Stimulated activated CD8-positive, alpha-beta memory T cell treated with anti-CD3 and anti-CD28 coated beads, Interleukin-4, amount 100 ng/mL, for 4 hours (primary cell): ENCODE measurements at places on chromosomes 3 and 15.

- no peak for DNase-seq
These were observed 10.4 kb upstream of the PLAAT1 start for GRCh38 chr3:193230610-193231009.

GRCh38 chr3:37862219-37862902 lies 681 bp downstream of the CTDSPL start:
- no peak for DNase-seq

GRCh38 chr3:54121414-54122323 lies 683 bp upstream of the CACNA2D3 start:
- no peak for DNase-seq

GRCh38 chr3:197151580-197151979 lies 122.0 kb upstream of the MELTF start:
- DNase-seq, result no peak

GRCh38 chr3:74614107-74614967 lies at the start of gene CNTN3:
TSS of gene CNTN3 (minus strand) at chr3:74614659. CDS start at chr3:74521112, 93,547 bp downstream.
- DNase-seq, result no peak

- DNase-seq, result no peak
These were observed 42.2 kb downstream of the ZNF609 start for GRCh38 chr15:64502551-64502950.

DNA sequence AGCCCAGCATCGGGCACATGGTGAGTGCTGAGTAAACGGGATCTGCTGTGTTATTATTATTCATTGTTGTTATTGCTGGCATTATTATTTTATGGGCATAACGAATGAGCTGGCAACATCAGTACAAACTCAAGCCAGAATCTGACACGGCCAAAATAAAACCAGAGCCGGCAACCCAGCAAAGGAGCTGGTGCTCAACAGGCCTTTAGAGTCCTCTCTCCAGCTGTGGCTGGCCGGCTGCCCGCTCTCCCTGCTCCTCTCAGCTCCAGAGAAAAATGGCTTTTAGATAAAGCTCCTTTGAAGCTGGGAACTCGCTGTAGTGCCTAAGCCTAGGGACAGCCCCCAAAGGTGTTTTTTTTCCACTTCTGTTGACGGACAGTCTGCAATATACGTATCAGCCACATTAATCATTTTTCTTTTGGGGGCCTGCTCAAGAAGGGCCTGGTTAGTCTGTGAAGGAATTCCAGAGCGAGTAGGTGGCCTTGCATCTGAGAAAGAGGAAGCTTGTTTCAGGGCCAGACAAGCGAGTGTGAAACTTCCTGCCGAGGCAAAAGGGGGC lies 193.9 kb upstream of the UBE2E1 start:
- DNase-seq, result no peak

DNA sequence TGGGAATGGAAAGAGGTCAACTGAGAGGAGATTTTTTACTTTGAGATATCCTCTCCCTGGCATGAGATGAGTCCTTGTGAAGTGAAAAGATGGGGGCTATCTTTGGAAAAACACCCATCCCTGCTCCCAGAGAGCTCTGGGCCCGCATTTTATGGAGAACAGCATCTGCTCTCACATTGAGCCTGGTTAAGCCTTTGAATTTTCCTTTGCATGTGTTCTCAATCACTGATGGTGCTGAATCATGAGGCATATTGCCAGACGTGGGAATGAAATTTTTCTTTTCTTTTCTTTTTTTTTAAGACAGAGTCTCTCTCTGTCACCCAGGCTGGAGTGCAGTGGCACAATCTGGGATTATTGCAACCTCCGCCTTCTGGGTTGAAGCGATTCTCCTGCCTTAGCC lies 24.4 kb downstream of the TMEM45A start:
- DNase-seq, result no peak

DNA sequence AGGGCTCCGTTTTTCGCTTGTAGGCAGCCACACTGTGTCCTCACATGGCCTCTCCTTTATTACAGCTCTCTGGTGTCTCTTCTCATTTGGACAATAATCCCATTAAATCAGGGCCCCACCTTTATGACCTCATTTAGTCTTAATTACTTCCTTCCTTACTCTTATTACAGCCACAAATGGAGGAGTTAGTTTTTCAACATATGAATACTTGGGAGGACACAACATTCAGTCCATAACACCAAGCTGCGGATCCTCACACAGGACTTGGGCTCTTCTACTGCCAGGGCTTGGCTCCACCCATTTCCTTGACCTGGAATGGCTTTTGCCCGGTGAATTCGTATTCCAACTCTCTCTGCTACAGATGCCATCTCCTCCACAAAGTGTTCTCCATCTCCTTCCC lies 74.3 kb upstream of the SLC7A14 start:
- DNase-seq, result no peak

DNA sequence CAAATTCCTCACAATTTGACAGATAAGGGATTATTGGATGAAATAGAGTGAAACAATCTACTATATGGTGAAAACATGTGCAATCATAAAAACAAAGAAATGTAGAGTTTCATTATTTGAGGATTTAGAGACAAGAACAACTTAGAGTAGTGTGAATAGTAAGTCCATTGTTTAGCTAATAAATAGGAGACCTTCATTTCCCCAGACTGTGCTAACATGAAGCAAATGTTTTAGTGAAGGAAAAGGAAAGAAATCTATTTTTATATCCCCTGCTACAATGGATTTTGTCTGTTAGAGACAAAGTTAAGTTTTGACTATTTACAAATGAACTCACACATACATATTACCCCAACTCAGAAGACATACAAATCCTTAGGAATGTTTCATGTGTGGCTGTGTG lies 77.8 kb downstream of the EFL1 start:
- no peak for DNase-seq

- DNase-seq, result no peak
These were observed 548.0 kb upstream of the CCDC54 start for GRCh38 chr3:106829206-106829605.

- no peak for DNase-seq
These were observed 70.9 kb downstream of the ANP32A start for GRCh38 chr15:68749793-68750192.

DNA sequence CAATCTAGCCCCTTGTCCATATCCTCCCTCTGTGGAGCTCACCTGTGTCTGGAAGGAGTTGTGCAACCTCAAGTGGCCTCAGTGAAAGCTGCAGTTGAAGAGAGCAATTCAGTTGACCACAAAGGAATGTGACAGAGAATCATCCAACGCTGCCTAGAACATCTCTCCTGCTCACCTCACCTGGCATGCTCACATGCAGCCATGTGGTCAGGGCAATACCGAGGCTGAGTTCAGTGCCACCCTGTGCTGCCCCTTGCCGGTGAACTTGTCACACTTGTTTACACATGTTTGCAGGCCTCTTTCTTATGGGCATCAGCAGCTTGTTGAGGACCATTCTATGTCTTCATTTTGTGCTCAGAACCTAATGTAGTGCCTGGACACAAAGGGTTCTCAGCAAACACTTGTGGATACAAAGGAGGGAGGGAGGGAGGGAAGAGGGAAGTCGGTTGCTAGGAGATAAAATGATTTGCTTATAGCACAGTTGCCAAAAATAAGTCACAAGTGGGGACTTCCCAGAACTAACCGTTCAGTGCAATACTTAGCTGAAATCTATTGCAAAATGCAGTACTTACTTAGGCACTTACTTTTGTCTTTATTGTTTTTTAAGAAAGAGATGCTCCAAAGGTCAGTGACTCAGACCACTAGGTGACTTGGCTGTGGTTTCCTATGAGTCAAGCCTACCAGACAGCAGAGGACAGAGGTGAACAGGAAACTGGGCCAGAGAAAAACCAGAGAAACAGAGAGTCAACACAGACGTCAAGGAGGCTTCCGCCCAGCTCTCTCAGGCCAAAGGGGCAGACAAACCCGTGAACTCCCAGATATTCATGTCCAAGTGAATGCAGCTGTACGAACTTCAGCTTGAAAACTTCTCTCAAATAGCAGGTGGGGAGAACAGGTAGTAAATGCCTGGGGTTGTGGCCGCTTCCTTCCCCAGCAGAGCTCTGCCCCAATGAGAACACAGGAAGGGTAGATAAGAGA lies 227.8 kb upstream of the CTNNB1 start:
- DNase-seq, result peak; percentile 3

DNA sequence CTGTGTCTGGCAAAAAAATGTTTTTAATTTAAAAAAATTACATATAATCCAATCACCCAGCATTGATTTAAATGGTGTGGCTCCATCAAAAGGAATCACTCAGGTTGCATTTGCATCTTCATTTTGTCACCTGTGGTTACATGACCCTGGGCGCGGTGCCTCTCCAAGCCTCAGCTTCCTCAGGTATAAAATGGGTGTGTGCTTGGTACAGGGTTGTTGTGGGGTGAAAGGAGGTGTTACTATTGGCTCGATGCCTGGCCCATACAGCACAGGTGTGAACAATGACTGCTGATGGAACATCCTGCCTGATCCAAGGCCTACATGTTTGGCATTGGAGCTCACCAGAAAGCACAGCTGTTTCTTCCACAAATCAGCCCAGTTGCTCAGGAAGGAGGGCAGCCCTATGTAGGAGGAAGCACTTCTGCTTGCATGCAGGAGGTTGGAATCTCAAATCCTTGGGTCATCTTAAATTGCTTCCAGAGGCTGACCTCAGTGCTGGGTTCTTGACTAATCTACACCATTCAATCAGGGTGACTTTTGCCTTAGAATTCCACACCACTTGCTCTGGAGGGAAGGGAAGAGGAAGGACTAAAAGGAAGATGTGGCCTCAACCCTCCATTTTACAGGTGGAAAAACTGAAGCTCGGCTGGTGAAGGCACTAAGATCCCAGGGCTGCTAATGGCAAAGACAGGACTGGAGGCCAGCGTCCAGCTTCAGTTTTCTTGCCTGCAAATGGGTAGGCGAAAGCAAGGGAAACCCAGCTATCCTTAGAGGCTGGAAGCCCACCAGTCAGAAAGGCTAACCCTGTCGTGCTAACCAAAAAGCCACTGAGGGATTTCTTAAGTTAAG lies 31.7 kb downstream of the BHLHE40 start:
- no peak for DNase-seq

- no peak for DNase-seq
These were observed 73.2 kb downstream of the SAMMSON start for GRCh38 chr3:70072754-70073153.

GRCh38 chr15:92810418-92811138 lies 89.5 kb upstream of the CHD2 start:
- DNase-seq, result no peak

DNA sequence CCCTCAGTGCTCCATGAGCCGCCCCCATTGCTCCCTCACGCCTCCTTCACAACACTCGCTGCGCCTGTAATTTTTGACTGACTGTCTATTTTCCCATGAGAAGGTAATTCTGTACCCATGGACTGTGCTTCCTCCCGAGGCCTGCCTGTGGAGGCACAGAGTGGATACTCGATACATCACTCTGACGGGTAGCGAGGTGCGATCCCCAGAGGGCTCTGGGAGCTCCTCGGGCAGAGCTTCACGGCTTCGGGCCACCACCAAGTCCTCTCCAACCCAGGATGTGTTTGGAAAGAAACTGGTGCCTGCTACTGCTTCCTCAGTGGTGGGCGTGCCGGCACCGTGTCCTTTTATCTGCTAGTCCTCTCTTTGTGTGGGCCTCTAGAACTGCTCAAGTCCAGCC lies 108.6 kb upstream of the DLG1 start:
- no peak for DNase-seq
